ENCODE measurements at places on chromosomes 12 and 14.
A peak's percentile ranks its signal among the peaks of the same experiment; 100 is the strongest.

- peak; percentile 12 for DNase-seq
Observed at GRCh38 chr12:20646239-20646827, 48.8 kb upstream of the SLCO1C1 start.

- DNase-seq, result no peak
Observed at GRCh38 chr12:30932881-30933280, 6.3 kb downstream of the TSPAN11 start.

DNA sequence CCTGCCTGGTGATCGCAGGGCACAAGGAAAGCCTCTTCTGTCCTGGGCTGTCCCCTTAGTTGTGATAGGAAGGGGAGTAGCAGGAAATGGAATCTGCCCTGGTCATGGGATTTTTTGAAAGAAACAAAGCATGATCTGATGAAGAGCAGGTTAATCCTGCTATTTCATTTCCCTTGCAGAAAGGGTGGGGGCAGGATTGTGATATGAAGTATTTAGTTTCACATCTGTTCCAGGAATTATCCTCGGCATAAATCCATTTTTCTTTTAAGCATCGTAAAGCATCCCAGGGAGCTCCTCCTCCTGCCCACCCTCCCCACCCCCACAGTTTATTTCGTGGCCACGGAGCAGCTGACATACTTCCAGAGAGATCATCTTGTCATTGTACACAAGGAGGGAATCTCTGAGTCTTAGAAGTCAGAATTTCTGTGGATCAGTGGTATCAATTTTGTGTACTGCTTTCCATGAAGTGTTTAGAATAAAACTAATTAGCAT lies 53.1 kb downstream of the TGFB3 start:
- no peak for DNase-seq

DNA sequence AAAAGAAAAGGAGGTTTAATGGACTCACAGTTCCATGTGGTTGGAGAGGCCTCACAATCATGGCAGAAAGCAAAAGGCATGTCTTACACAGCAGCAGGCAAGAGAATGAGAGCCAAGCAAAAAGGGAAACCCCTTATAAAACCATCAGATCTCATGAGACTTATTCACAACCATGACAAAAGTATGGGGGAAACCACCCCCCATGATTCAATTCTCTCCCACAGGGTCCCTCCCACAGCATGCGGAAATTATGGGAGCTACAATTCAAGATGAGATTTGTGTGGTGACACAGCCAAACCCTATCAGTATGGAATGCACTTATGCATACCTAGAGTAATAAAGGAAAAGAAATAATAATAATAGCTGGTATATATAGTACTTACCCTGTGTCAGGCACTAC lies 4.5 kb upstream of the GLIPR1 start:
- DNase-seq, result no peak

DNA sequence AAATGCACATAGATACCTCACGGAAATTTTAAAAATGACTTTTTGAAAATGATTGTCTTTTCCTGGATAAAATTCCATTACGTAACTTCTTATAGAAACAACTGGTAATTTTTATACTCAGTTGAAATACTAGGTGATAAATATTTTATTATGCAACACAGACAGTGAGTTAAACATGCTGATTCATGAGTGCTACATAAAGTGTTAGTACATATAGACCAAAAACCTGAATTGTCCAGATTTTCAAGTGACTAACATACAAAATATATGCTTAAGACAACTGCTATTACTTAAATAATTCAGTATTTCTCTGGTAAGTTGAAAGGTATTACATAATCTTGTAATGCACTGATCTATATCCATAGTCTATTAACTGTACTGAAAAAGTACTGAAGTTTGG lies 11.9 kb downstream of the PTPRO start:
- DNase-seq, result no peak

DNA sequence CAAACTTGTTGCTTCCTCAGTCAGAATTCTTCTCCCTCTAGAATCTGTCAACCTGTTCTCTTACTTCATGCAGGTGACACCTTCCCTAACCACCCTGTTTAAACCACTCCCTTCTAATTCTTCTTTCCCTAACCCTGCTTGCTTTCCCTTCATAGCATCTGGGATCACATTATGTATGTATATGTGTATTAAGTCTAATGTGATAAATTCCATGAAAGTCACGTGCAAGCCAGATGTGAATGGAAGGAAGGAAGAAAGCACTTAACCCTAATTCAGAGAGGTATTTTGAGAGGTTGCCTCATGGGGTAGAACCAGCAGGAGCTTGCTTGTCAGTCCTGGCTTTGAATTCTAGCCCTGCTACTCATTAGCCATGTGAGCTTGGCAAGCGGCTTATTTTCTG lies 340.0 kb downstream of the TRHDE start:
- DNase-seq, result no peak

DNA sequence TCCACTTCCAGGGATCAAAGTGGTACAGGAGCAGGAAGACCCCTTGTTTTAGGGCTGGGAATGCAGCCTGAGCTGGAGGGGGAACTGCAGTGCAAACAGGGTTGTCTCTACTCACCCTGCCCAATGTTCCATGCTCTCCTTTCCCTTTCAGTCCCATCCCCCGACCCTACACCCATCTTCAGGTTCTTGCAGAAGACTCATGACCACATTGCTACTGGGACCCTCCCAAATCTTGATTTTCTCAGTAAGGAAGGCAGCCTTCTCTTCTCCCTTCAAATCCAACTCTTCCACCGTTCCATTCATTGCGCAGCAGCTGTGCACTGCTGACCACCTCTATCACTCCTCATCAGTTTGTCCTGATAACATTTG lies 1.9 kb downstream of the SERPINA11 start:
- DNase-seq, result no peak
